ENCODE measurements at places on chromosomes 12 and 14.

DNA sequence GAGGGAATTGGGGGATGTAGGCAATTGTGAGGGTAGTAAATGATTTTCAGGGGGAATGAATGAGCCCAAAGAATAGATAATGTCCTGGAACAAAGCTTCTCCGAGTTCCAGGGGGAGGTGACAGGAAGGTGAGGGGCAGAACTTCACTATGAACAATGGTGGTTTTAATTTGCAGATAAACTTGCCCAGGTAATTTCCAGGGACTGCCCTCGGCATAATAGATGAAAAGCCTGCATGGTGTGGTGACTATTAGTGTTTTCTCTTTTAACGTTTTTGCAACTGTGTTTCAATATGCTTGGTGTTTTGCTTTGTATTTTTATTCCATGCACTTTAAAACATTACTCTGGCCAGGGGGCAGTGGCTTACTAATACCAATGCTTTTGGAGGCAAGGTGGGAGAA is 325.2 kb upstream of the RGS6 start:
- DNase-seq: no peak

GRCh38 chr14:65906344-65906743 is 493.8 kb downstream of the FUT8 start:
- DNase-seq: no peak

DNA sequence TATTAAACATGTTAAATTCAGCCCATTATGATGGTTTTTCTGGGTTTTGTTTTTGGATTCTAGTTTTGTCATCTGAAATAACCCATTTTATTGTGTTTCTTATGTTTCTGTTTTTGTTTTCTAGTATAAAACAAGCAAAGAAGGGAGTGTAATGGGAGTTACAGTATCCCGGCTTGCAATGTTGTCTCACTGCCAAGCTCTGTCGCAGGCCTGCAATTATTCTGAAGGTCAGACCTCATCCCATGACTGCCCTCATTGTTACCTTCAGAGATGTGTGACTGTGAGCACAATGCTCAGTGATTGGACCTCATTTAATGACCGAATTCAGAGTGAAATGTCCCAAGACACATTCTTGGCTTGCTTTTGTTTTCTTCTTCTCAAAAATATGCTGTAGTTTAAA is 73.0 kb upstream of the ATF1 start:
- DNase-seq: no peak

- DNase-seq: no peak
Measured at GRCh38 chr12:76530516-76530915, 29.1 kb downstream of the OSBPL8 start.

GRCh38 chr12:86627001-86627400 is 370.8 kb upstream of the MGAT4C start:
- DNase-seq: no peak

DNA sequence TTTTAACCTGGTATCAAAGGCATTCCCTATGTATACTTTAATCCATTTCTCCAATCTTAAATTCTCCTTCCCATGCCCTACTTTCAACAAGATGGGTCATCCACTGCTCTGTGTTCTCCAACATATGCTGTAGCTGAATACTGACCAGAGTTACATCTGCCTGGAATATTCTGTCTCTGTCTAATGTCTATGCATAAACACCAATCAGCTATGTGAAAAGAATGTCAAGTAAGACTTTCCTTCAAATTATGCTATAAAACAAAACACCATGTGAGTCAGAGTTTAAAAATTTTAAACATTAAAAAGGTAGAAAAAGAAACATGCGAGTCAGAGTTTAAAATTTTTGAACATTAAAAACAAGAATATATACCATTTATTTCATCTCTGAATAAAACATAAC is 19.3 kb downstream of the NT5DC3 start:
- no peak for DNase-seq

GRCh38 chr12:75705749-75706711 is 194.6 kb upstream of the KRR1 start:
- DNase-seq: peak; percentile 64

- no peak for DNase-seq
Measured at GRCh38 chr12:84159260-84159659, 753.3 kb downstream of the SLC6A15 start.

GRCh38 chr12:98359856-98360255 is 155.5 kb upstream of the TMPO start:
- no peak for DNase-seq

DNA sequence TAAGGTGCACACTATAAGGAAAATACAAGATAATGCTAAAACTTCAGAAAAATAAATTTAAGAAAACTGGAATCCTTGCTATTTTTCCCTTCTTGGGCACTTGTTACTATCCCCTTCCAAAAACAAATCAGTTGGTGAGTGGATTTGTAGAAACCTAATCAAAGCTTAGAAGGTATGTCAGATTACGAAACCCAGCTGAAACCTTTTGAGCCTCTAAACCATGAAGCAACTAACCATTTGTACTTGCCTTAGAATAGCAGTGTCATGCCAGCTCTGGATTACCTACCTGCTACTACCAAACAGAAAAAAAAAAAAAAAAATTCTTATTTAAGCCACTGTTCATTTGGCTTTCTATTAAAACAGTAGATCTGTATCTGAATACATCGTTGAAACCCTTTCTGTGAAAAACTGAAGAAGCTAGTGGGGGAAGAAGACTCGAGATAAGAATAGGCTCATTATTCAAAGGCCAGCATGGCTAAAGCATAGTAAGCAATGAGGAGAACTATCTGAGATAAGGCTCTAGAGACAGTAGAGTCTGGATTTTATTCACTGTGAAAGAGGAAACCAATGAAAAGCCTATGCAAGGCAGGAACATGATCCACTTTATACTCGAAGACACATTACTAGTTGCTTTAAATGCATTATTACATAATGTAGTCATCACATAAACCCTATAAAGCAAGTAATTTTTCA is 30.2 kb downstream of the OSBPL8 start:
- no peak for DNase-seq

DNA sequence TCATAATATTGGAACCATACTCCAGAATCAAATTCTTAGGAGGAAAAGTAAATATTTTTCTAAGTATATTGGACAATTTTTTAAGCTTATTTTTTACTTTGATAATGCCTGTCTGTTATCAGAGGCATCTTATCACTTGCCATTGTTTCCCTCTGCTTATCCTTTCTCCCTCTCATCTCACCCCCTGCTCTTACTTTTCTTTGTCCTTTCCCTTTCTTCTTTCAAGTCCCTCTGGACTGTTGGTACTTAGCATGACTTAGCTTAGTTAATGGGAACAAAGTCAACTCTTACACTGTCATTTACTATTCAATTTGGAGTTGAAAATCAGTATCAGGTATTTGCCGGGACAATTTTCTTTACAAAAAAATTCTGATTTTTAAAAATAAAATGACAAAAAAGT is 45.2 kb downstream of the ABCD2 start:
- DNase-seq: no peak

- DNase-seq: no peak
Measured at GRCh38 chr14:75609606-75610475, 31.4 kb downstream of the FLVCR2 start.

- no peak for DNase-seq
Measured at GRCh38 chr12:61915420-61915819, 344.8 kb upstream of the USP15 start.

DNA sequence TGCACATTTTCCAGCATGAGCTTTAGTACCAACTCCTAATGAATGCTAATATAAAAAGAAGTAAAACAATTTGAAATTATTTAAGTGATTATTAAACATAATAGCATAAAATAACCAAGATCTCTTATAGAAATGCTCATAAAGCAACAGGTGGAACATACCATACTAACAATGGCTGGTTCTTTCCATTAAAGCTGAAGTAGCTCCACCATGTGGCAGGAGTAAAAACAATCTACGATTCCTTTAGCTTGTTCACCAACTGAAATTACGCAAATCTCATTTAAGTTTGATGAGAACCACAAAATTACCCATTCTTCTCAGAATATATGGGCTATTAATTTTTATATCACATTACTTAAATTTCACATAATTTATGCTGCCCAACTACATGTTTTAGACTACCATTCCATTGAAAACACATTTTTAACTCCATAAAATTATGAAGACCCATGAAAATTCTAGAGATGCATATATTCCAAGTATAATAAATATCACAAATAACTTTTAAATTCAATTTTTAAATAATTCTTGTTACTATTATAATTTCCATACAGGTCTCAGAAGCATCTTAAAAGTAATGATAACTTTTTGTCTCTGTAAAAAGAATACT is 213.6 kb downstream of the DAD1 start:
- no peak for DNase-seq

- DNase-seq: no peak
Measured at GRCh38 chr12:9342614-9343353, 134.6 kb upstream of the PZP start.

GRCh38 chr14:79638672-79639266 is 572.5 kb downstream of the DIO2 start:
- no peak for DNase-seq

- no peak for DNase-seq
Measured at GRCh38 chr12:111081600-111081999, 161.2 kb upstream of the MYL2 start.

GRCh38 chr14:87732562-87732961 is 260.4 kb downstream of the GALC start:
- DNase-seq: no peak

DNA sequence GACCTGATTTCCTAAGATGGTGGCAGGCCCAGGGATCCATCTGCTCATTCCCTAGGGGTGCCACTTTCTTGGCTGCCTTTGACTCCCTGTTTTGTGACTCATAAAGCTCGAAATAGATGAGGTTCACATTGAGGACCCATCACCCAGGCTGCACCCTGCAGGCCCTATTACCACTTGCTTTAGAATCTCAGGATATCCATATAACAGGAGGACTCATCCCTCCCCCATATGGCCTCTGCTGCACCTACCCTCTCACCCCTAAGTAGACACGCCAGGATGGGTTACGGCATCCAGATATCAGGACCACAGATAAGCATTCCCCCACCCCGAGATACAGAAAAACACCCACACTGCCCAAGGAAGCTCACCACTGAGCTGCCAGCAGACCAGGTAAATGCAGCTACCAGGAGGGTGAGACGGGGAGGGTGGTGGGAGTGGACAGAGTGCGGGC is 155.7 kb downstream of the DPF3 start:
- peak; percentile 15 for DNase-seq
